ENCODE measurements at places on chromosomes 6 and 20.

DNA sequence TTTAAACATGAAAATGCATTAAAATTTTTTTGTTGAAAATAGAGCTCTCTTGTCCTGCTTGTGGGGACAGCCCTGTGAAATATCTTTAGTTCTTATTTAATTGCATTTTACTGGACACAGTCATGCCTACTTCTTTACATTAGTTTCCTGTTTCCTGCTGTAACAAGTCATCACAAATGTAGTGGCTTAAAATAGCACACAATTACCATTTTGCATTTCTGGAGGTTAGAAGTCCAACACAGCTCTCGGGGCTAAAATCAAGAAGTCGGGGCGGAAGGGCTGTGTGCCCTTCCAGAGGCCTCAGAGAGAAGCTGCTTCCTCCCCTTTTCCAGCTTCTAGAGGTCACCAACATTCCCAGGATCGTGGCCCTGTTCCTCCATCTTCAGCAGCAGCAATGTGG, 29.4 kb downstream of the PNLDC1 start:
- DNase-seq, result no peak

GRCh38 chr20:41889844-41890224, 271.7 kb upstream of the CHD6 start:
- DNase-seq, result no peak

DNA sequence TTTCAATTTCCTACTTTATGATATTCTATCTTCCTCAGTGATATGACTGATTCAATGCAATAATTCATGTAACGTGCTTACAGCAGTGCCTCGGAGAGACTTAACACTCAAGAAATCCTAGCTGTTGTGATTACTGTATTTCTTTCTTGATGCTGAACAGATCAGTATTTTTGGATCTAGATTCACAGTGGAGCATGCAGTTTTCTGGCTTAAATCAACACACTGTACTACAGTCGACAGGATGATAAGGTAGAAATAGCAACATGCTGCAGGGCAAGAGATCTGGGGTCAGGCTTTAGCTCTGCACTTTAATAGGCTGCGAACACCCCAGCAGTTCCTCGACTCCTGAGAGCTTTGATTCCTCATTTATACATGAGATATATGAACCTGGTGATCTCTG, 161.0 kb downstream of the AIG1 start:
- no peak for DNase-seq

DNA sequence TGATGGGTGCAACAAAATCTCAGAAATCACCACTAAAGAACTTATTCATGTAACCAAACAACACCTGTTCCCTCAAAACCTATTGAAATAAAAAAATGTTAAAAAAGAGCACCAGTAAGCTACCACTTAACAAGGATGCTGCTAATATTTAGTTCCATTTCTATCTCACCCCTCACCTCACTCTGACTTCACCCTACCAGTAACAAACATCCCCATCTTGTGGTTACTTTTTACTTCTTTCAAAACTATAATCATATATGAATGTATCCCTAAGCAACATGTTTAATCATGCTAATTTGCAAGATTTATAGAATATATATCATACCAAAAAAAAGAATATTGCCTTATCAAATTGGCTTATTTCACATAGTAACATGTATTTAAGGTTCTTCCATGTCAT, 27.4 kb upstream of the SLC24A3 start:
- no peak for DNase-seq

DNA sequence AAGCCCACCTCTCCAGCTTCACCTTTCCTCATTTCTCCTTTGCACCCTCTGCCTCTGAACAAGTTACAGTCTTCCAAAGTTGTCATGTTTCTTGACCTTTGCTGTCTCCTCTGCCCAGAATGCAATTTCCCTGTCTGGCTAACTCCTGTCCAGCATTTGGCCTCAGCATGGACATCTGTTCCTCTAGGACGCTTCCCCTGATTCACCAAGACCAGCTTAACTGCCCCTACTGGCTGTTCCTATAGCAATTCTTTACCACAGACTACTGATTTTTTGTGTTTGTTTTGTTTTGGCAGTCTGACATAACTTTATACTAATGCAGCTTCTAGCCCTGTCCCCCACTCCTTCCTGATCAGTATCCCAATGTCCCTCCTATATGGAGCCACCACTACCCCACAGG, 13.4 kb downstream of the GNL1 start:
- DNase-seq, result no peak

- DNase-seq, result no peak
Measured at GRCh38 chr20:61621852-61622251, 369.8 kb downstream of the CDH4 start.

DNA sequence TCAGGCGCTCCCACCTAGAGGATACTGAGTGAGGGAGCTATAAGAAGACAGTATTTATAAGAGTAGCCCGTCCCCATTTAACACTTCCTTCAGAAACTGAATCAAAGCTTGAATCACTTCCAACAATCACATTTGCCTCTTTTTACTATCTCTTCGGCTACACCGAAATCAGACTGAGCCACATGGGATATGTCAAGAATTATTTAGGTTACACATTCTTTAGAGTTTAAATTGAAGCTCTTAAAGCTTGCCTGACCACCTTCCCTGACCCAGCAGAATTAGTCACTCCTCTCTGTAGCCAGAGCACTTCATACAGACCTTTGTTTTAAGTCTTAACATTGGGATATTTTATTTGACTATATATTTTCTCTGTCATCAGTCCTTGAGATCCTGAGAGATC, 163.7 kb downstream of the MAFB start:
- no peak for DNase-seq

DNA sequence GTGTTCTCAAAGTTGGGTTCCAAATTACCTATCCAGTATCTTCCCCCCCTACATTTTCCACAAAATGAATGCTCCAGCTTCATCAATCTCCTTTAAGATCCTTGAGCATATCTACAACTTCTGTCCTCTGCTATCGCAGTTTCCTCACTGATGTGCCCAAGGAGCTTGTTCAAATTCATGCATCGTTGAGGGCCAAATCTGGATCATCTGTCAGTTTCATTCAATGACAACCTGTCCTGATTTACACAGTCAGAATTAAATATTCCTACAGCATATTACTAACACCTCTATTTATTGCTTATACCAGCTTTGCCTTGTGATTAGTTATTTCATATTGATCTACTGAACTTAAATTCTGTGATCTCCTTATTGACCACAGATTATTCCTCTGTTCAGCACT, 68.7 kb downstream of the GRM1 start:
- DNase-seq, result no peak

GRCh38 chr6:17610835-17611234, 10.7 kb downstream of the FAM8A1 start:
- no peak for DNase-seq

DNA sequence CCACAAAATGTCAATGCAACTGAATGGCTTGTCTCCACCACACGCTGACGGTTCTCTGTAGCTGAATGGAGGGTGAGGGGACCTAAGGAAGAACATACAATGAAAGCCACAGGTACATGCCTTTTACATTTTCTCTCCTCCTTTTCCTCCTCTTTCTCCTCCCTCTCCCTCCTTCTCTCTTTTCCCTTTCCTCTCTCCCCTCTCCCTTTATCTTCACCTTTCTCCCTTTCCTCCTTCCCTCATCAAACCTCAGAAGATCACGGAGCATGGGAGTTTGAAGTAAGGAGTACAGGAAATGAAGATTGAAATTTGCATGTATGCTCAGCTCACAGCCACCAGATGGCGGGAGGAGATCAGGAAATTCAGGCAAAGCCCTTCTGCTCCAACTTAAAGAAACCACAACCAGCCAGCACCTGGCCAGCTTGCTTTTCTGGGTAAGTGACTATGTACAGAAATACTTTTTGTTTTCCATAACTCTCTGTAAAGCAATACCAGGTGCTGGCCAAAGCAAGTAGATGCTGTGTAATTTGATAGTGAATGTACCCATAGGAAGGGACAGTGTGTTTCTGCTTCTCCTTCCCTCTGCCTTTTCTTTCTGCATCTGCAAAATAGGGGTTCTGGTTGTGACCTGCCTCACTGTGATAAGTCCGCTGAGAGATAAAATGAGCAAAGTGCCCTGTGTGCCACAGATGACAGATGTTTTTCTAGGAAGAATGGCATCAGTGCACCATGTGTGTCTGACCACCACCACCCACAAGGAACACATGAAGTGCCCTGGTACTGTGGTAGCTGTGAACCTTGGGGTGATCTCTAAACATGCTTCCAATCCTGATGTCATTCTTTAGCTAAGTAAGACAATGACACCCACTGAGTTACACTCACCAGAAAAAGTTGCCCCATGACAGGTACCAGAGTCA, 18.6 kb upstream of the FOXO3 start:
- peak; percentile 41 for DNase-seq

- DNase-seq, result no peak
Measured at GRCh38 chr6:6455272-6455671, 133.2 kb upstream of the LY86 start.

DNA sequence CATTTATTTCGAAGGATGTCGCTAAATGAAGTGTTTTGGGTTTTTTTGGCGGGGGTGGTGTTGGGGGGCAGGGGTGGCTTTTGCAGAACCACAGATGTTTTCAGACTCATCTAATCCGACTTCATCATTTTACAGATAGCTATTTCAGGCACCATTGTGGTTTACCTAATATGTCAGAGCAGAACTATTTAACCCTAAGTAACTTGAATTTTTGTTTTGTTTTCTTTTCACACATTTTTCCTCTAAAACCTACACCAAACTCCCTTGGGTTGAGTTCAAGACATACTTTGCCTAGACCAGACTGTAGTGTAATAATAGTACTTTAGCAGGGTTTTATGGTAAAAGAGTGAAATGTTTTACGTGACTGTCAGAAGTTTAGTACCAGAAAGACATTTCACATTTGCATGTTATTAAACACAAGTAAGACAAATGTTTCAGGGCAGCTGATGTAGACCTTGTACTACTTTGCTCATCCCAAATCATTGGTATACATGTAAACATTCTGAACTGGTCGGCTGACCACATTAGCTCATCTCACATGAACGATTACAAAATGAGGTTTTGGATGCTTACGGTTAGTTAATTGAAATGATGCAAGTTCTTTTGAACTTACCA, 37.7 kb downstream of the MAP3K4 start:
- DNase-seq, result no peak

GRCh38 chr20:62596486-62596885, 45.8 kb upstream of the SLCO4A1 start:
- DNase-seq, result no peak

GRCh38 chr6:34859951-34860350, 27.9 kb downstream of the TAF11 start:
- no peak for DNase-seq

- no peak for DNase-seq
Measured at GRCh38 chr6:26545627-26546026, 7.5 kb downstream of the HMGN4 start.

DNA sequence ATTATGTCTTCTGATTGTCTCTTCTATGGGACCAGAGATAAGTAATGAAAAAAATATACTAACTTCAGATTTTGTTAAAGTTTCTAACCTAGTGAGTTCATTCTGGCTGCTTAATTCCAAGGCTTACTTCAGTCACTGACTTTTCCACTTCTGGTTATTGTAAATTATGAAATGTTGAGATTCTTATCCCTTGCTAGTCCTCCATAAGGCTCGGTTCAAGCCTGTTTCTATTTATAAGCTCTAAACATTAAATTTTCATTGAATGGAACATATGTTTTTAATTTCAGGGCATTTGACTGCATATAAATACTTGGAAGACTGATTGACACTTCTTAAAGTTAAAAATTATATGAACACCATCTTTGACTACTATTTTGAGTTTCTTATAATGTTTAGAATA, 23.6 kb upstream of the NKAIN2 start:
- no peak for DNase-seq

GRCh38 chr6:127954082-127954481, 53.2 kb upstream of the THEMIS start:
- no peak for DNase-seq

- no peak for DNase-seq
Measured at GRCh38 chr20:37729909-37730308, 36.1 kb downstream of the CTNNBL1 start.

GRCh38 chr6:6210994-6211393, 109.5 kb downstream of the F13A1 start:
- DNase-seq, result no peak

DNA sequence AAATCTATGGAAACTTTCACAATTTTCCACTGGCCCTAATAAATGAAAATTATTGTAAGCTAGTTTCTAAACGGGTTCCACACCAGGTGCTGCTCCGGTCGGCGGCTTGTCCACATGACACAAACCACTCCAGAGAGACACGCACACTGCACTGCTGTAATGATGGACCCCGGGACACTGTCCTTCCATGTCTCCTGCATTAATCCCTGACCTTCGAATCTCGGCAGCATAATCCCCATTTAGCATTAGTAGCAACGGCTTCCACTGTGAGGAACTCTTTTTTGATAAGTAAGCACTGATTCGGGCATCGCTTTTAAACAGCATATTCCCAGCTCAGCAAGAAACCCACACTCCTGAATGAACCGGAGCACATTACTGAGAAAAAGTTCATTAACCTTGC, 43.5 kb downstream of the INSM1 start:
- DNase-seq, result no peak

GRCh38 chr6:39610221-39610620, 115.0 kb downstream of the KIF6 start:
- DNase-seq, result no peak

DNA sequence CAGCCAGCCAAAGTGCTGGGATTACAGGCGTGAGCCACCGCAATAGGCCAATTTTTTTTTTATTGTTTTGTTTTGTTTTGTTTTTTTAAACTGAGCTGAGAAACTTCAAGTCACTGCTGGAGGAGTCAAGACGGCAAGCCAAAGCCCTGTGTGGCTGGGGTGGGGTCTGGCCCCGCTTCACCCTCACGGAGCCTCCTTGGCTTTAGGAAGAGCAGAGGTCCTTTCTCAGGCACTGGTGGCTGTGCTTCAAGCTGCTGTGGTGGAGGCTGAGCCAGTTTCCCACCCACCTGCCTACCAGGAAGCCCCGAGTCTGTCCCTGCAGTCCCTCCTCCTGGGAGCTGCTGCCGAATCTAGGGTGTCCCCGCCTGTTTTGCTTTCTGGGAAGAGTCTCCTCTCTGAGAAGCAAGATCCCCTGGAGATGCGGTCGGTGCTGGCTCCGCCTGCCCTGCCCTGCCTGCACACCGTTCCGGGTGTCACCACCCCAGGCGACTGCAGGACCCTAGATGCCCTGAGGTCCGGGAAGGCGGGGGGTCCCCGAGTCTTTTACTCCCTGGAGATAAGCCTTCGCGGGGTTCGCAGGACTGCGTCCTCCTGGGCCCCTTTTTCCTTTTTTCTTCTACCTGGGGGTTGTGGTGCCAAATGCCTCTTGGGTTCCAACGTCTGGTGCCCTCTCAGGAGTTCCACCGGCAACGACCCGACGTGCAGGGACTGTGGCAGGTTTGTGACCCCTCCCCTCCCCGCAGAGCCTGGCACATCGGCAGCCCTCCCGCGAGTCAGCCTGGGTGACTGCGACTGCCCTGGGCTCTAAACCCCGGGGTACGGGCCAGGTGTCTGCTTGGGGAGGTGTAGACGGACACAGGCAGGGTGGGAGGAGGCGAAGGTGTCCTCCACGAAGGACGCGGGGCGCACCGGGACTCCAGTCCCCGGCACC, 100.7 kb downstream of the TAF4 start:
- no peak for DNase-seq

GRCh38 chr6:42331019-42331418, 113.4 kb upstream of the MRPS10 start:
- no peak for DNase-seq
